NCI-H1105 (cell line): ENCODE measurements at places on chromosomes 5 and 9.

DNA sequence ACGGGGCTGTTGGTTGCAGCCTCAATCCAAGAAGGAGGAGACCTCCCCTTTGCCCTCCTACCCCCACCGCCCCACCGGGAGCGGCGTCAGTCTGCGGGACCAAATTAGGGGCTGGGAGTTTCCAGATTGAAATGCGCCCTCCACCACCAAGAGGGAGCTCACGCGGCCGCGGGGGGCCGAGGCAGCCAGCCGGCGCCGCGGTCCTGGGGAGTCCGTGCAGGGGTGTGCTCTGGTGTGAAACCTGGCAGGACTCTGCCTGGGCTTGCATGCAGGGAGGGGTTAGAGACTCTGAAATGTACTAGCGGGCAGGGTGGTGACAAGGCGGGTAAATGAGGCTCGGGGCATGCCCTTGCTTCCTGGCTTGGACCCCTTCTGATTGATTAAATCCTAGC is 989 bp upstream of the FBN2 start:
- no peak for DNase-seq

GRCh38 chr5:96031811-96032261 is 70.2 kb upstream of the ELL2 start:
- no peak for DNase-seq

GRCh38 chr9:95483431-95483830 is 33.3 kb downstream of the PTCH1 start:
- no peak for DNase-seq

DNA sequence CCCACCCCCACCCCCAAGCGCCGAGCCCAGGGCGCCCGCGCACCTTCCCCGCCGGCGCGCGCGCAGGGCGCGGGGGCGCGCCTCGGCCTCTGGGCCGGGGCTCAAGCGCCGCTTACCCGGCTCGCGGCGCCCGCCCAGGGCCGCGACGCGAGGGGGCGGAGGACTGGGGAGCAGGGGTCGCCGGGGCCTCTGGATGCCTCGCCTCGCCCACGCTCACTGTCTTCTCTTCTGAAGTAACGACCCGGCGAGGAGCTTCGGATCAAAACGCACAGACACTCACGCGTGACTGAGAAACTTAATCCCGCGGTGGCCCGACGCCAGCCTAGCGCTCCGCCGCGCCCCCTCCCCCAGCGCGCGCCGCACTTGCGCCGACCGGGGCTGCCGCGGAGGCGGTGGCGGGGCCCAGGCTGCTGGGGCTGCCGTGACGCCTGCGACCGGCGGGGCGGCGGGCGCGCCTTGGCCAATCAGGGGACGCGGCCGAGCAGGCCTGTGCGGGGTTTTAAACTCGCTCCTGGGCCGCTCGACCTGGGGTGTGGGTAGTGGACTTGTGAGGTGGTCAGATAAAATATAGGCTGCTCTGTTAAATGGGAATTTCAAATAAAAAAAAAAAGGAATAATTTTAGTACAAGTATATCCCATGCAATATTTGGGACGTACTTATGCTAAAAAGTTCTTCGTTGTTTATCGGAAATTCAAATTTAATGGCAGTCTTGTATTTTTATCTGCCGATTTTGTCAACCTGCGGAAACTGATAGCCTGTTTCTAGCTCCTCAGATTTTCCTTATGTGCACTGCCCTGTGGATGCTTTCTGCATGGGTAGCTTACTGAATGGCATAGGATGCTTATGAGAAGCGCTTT is at the start of gene MPDZ:
MPDZ (minus strand) TSS at position 409 of the 858 bp plus-strand sequence. CDS start 29,377 bp downstream, outside the sequence.
- DNase-seq: peak; percentile 74

- DNase-seq: no peak
Observed at GRCh38 chr5:81420039-81420667, 26.2 kb upstream of the ACOT12 start.

DNA sequence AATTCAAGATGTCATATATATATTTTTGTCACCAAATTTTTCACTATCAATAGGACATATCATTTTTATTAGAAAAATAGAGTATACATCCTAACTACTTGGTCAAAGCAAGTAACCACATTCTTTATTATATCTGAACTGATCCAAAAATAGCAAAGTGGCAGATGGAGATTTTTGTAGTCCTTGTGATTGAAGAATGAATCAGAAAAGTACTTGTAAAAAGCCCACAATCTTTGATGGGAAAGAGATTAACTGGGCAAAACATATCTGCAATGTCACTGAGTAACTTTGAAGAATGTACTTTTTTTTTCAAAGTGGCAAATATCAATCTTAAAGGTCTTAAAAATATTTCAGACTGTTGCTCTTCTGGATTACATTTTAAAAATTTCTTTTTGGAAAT is 1040.6 kb upstream of the SEMA6A start:
- DNase-seq: no peak

DNA sequence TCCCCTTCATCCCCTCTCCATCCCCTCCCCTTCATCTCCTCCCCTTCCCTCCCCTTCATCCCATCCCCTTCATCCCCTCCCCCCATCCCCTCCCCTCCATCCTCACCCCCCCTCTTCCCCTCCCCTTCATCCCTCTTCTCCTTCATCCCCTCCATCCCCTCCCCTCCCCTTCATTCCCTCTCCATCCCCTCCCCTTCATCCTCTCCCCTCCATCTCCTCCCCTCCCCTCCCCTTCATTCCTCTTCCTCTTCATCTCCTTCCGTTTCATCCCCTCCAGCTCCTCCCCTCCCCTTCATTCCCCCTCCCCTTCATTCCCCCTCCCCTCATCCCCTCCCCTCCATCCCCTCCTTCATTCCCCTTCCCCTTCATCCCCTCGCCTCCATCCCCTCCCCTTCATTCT is 40.1 kb downstream of the TARS1 start:
- DNase-seq: no peak

- peak; percentile 71 for DNase-seq
Observed at GRCh38 chr9:9142001-9142400, 1342.4 kb upstream of the DMAC1 start.

GRCh38 chr5:10935536-10935935 is 174.5 kb upstream of the DAP start:
- DNase-seq: no peak

GRCh38 chr5:100890461-100891008 is 12.5 kb downstream of the ST8SIA4 start:
- no peak for DNase-seq
